ENCODE measurements at places on chromosomes 12 and 14.
A peak's percentile ranks its signal among the peaks of the same experiment; 100 is the strongest.

GRCh38 chr12:6233121-6233971, 33.1 kb downstream of the CD9 start:
- no peak for DNase-seq

GRCh38 chr14:50062438-50063085, 53.8 kb downstream of the VCPKMT start:
- peak; percentile 73 for DNase-seq

- no peak for DNase-seq
Observed at GRCh38 chr14:102809870-102810269, 32.6 kb downstream of the TRAF3 start.

DNA sequence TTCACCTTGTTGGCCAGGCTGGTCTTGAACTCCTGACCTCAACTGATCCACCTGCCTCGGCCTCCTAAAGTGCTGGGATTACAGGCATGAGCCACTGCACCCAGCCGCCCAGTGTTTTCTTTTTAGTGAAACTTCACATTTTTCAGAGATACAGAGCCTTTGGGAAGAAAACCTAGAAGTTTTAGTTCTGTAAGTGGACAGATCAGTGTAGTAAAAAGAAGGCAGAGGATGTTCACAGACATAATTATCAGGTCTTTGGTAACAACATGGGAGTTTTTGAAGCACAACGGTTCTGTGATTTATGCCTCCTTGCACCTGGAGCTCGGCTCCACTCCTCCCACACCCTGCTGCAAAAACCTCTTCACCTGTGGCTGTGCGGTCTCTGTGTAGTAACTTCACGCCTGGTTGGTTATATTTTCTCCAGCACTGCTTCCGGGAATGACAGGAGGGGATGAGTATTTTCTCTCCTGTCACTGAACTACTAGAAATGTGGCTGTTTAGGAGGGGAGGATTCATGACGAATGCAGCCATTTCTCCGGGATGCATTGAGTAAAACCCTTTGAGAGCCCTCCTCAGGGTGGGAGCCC, 67.0 kb downstream of the ARF6 start:
- DNase-seq: peak; percentile 35

- no peak for DNase-seq
Observed at GRCh38 chr12:52525661-52526499, 5.7 kb upstream of the KRT5 start.

- no peak for DNase-seq
Observed at GRCh38 chr14:35688126-35688826, 120.8 kb downstream of the RALGAPA1 start.

- DNase-seq: no peak
Observed at GRCh38 chr14:65703521-65703920, 291.0 kb downstream of the FUT8 start.

GRCh38 chr12:90899456-90900182, 55.4 kb downstream of the CCER1 start:
- DNase-seq: peak; percentile 77

DNA sequence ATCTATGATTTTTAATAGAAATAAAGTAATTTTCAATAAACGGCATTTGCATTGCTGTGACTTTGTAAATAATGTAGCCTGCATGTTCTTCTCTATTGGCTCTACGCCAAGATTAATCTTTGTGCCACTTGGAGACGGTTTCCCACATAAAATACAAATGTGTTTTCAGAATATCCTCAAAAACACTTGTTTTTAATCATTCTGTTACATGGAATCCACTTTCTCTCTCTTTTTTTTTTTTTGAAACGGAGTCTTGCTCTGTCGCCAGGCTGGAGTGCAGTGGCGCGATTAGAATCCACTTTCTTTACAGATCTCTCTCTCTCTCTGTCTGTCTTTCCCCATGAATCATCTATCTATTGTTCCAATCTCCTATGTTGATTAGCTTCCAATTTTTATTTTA, 22.8 kb upstream of the SSPN start:
- no peak for DNase-seq

DNA sequence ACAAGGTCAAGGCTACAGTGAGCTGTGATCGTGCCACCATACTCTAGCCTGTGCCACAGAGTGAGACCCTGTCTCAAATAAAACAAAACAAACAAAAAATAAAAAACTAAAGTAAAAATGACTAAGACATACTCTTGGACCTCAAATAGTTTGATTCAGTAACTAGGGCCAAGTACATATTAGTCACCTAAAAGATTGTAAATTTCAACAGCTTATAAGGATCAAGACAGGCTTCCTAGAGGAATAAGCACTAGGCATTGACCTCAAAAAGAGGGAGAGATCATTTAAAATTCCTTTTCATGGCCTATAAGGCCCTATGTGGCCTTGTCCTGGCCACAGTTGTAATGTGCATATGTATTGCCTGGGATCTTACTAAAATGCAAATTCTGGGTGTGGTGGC, 46.0 kb upstream of the CHST11 start:
- DNase-seq: peak; percentile 29

DNA sequence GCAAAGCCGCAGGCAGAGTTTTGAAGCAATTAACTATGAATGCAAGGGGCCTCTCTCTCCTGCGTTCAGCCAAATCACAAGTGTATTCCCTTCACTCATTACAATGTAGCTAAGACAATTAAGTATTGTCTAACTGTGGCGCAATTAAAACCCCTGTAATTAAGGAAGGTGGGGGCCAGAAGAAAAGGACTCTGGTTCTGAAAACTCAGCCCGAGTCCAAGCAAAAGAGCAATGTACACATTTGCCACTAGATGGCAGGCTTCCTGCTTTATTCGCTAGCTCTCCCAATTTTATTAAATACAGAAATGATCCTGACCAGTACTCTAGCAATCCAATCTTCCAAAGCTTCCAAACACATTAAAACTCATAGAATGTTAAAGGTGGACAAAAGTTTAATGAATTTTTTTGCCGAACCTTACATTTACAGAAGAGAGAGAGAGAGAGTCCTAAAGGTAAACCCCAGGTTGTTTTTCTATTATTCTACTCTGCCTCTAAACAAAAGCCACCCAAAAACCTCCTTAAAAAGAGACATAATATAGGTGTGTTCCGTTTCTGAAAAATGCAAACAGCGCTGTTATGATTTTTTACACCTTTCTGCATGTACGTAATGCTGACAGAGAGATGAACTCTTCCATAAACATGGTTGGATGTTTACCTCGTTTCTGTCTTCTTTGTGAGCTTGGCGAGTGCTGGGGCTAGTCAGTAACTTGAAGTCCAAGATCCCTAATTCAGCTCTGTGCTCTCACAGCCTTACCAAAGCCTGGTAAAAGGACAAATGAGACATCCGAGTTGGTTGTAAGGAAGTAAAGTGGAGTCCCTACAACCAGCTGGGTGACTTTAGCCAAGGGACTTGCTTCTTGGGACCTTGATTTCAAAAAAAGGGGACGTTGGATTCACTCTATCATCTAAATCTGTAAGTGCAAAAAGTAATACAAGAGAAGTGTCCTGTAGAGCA, 50.9 kb upstream of the VASH1 start:
- peak; percentile 47 for DNase-seq

- DNase-seq: no peak
Observed at GRCh38 chr12:65511134-65511834, 232.8 kb downstream of the MSRB3 start.

GRCh38 chr14:105076296-105076804, 11.1 kb upstream of the GPR132 start:
- no peak for DNase-seq

DNA sequence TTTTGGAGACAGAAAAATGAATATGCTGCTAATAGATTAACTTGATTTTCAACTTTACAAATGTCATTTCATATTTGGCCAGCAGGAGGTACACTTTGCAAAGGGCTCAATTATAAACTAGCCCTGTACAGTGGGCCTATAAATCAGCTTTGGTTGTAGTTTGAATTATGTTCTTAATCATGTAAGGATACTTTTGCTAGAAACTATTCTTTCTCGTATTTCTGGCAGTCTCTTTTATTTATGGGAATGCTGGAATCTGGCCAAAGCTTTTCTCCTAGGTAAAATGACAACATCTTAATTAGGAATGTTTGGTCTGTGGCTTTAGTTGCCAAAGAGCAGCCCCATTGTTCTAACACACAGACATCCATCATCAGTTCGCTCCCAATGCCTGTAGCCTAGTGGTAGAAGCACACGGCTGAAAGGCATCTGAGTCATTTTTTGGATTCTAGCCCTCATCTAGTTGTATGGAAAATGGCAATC, 1322.3 kb upstream of the SEL1L start:
- peak; percentile 89 for DNase-seq

DNA sequence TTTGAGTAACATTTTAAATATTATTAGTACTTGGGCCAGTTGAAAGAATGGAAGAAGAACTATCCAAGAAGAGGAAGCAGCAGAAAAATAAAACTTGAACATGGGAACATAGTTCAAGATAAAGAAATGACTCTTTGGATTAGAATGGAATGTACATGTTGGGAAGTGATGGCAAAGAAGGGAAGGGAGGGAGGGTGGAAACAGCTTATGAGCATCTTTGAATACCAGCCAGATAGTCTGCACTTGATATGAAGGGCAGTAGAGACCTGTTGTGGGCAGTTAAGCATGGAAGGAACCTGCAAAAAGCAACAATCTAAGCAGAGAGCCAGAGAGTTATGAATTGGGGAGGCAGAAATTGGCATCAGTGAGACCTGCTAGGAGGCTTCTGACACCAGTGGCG, 10.0 kb upstream of the IL22 start:
- DNase-seq: no peak

DNA sequence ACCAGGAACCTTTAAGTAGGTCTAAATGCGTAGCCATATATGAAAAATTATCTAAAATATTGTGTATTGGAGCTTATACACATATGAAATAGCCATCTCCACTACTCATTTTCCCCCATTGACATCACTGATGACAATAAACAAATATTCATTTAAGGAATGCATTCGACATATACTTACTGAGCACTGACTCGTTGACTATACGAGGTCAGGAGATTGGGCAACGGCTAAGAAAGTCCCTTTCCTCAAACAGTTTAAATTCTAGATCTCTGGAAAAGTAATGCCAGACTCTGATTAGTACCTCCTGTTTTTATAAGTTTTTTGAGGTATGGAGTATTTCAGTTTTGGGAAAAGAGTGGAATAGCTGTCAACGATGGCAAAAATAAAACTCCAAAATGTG, 139.4 kb upstream of the DIO2 start:
- peak; percentile 22 for DNase-seq

- no peak for DNase-seq
Observed at GRCh38 chr12:128929057-128929456, 75.8 kb downstream of the GLT1D1 start.

GRCh38 chr12:130540376-130540775, 175.7 kb downstream of the RIMBP2 start:
- DNase-seq: no peak

GRCh38 chr14:65077318-65077717, 25.0 kb downstream of the MAX start:
- DNase-seq: no peak

DNA sequence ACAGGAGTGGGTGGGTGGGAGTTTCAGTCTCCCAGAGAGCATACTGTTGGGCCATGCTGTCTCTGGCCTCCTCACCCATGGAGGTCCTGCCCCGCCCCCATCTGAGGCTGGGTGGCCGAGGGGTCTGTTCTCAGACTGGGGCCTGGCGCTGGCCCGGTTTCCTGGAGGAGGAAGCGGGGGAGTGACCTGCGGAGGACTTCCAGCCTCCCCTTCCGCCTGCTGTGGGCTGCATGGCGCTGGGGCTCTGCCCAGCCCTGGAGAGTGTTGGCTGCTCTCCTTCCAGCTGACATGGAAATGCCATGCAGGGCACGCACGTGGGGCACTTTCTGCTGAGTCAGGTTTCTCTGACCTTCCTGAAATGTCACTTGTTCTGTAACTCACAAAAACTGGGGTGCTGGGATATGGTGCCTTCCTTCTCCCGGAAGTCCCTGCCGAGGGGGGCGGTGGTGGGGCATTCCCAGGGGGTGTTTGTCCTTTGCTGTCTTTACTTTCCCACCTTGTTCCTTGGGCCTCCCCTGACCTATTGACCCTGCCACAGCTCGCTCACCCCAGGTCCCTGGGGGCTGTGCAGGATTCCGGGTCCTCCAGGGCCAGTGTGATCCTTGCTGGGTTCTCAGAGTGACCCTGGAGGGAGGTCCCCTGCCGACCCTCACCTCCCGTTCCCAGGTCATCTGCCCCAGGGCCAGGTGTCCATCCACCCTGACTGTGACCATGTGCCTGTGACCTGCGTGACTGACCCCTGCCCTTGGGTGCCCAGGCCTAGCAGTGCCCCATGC, 23.6 kb downstream of the PACS2 start:
- no peak for DNase-seq

DNA sequence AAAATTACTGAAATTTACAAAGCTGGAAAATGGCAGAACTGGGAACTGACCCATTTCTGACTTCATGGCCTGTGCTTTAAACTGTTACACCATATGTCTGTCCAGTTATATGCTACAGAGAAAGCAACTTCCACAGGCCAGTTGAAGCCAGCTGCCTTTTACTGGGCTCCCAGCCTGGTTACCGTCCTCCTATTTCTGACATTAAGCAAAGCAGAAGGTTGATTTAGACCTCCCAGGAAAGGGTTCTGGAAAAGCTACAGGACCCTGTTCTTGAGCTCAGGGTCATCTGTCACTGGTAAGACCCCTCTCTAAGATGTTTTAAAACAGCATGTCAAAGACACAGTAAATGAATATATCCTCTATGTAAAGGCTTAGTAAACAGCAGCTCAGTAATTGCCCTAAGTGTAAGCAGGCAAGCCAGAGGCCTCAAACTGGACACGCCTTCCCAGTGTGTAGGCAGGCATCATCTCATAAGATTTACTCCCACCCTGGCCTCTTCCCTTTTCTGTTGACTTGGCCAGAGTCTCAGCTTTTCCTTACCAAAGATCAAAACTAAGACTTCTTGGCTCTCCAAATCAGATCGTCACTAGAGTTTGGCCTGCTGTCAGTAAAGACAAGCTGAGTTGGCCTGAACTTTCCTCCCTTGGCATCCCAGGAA, 55.4 kb upstream of the RNU6-8 start:
- DNase-seq: no peak

- DNase-seq: peak; percentile 32
Observed at GRCh38 chr12:74412606-74413230, 124.9 kb upstream of the ATXN7L3B start.

DNA sequence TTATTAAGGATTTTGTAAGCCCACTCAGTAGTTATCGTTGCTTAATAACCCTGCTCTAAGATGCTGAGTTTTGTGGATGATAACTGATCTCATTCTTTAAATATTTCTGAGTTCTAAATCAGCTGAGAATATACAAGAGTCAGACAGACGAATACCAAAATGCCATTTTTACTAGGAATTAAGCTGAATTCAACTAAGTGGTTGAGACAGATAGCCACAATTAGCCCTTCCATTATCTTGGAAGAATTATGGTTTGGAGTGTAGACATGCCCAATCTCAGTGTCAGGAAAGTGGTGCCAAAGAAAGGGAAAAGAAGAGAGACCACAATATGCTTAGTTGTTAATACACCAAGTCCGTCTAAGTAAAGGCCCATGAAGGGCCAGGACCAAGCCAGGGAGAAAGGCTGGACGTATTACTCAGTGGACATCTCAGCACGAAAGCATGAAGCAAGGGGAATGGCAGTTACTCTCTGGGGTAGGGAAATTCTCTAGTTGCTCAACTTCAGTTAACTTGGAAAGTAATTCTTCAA, 58.6 kb downstream of the KCNA5 start:
- DNase-seq: no peak

GRCh38 chr12:111434049-111434448, 28.3 kb downstream of the SH2B3 start:
- no peak for DNase-seq

Measured in bronchial epithelial cell (primary cell).